Anterior cingulate cortex (tissue), 58 donors: ENCODE measurements at places on chromosomes 5 and 9.

- no peak for DNase-seq
These were observed 8.2 kb upstream of the FAM151B start for GRCh38 chr5:80479713-80480112.

GRCh38 chr5:149261246-149261645, 10.4 kb upstream of the AFAP1L1 start:
- no peak for DNase-seq

- no peak for DNase-seq
These were observed 244.9 kb upstream of the KLF4 start for GRCh38 chr9:107734256-107735013.

- no peak for DNase-seq
These were observed 966 bp downstream of the SNX2 start for GRCh38 chr5:122775550-122776542.

- DNase-seq = no peak
These were observed 54.2 kb downstream of the ZSWIM6 start for GRCh38 chr5:61386045-61386800.

GRCh38 chr5:132826424-132827082, 3.9 kb downstream of the SHROOM1 start:
- no peak for DNase-seq

- no peak for DNase-seq
These were observed 1152.9 kb upstream of the CDH6 start for GRCh38 chr5:30040488-30041118.

DNA sequence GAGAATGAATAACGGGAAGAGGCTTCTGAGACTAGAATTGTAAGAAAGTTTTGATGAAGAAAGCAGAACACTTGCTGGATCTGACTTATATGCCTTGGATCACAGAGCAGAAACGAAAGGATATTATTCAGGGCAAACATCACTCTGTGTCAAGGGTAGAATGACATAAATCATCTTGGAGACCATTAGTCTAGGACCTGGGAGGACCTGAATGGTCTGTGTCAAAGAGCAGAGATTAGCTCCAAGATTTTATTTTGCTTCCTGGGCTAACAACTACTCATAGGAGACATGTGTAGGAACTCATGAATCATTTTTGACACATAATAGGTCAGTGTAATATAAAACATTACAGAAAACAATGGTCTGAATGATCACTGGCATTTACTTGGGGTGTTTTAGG, 417.9 kb downstream of the SLCO4C1 start:
- no peak for DNase-seq

GRCh38 chr5:104053353-104053649, 490.7 kb upstream of the NUDT12 start:
- no peak for DNase-seq

GRCh38 chr9:125137200-125137599, 6.1 kb downstream of the SCAI start:
- no peak for DNase-seq

DNA sequence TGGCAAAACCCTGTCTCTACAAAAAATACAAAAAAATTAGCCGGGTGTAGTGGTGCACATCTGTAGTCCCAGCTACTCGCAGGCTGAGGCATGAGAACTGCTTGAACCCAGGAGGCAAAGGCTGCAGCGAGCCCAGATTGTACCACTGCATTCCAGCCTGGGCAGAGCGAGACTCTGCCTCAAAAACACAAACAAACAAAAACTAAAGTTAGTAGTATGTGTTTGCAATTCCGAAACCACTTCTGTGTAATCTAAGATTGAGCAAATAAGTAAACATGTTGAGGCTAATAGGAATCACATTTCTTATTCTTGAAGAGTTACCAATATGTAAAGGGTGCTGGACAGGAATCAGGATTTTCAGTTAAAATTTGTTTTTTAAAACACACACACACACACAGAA, 70.0 kb upstream of the SUSD1 start:
- no peak for DNase-seq

- DNase-seq = no peak
These were observed 298.0 kb upstream of the MSX2 start for GRCh38 chr5:174426388-174426787.

DNA sequence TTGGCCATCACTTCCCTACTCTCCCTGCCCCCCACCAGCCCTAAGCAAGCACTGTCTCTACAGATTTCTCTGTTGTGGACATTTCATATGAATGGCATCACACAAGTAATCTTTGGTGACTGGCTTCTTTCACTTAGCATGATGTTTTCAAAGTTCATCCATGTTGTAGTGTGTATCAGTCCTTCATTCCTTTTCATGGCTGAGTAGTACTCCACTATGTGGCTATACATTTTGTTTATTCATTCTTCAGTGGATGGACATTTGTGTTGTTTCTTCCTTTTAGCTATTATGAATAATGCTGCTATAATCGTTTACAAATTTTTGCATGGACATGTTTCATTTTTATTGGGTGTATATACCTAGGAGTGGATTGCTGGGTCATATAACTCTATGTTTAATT, 84.1 kb downstream of the DAP start:
- DNase-seq = no peak

- DNase-seq = no peak
These were observed 45.5 kb downstream of the PUM3 start for GRCh38 chr9:2798423-2798822.

- DNase-seq = no peak
These were observed 21.0 kb downstream of the PCDH1 start for GRCh38 chr5:141857226-141857625.

GRCh38 chr9:122498883-122499288, 11.7 kb upstream of the OR1J2 start:
- no peak for DNase-seq

DNA sequence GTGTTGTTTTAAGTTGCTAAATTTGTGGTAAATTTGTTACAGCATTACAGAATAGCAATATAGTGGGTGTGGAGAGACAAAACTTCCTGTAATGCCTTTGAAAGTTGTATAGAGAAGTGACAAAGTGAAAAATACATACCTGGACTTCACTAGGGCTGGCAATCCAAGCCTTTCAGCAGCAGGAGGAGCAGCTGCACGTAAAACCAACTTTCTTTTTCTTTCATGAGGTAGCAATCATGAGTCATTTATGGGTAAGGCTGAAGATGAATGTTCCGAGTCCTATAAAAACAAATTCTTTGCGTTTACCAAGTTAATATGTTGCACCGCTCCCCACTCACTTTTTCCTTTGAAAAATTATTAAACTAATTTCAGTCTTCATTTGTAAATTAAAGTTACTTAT, 1138.2 kb downstream of the TAF11L14 start:
- DNase-seq = no peak

- no peak for DNase-seq
These were observed 63.4 kb downstream of the RAPGEF1 start for GRCh38 chr9:131676431-131676972.

DNA sequence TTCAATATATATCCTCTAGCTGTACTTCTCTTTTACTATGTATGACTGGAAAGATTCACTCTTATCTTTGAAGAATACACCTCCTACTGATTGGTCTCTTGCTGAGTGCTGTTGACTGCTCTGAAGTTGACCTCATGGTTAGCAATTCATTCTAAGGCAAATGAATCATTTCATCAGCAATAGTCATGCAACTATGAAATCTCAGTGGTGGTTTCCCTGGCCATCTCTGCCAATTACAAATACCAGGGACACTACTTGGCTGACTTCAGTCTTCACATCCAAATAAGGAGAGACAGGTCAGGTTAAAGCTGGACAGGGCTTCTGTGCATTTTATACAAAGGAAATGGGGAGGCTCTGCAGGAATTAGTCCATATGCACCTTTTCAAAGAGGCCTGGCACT, 333.5 kb upstream of the ACTBL2 start:
- DNase-seq = no peak

GRCh38 chr9:14006386-14007187, 307.4 kb downstream of the NFIB start:
- no peak for DNase-seq

DNA sequence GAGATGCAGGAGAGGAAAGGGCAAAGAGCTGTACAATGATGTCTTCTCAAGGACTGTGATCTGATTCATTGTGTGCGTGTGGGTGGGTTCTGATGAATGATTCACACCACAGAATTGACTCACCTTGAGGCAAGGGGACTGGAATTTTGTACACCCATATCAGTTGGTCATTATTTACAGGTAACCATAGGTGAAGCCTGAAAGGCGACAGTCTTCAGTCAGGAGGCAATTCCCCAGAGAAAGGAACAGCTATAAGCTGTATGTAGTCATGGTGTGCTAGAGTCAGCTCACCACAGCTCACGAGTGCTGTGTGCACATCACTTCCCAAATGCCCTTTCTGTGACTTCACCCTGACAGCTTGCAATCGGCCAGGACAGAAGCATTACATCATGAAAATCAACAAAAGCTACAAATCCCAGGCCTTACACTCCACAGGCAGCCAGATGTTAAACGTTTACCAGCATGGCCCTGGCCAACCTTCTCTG, 87.6 kb upstream of the RPS23 start:
- no peak for DNase-seq

DNA sequence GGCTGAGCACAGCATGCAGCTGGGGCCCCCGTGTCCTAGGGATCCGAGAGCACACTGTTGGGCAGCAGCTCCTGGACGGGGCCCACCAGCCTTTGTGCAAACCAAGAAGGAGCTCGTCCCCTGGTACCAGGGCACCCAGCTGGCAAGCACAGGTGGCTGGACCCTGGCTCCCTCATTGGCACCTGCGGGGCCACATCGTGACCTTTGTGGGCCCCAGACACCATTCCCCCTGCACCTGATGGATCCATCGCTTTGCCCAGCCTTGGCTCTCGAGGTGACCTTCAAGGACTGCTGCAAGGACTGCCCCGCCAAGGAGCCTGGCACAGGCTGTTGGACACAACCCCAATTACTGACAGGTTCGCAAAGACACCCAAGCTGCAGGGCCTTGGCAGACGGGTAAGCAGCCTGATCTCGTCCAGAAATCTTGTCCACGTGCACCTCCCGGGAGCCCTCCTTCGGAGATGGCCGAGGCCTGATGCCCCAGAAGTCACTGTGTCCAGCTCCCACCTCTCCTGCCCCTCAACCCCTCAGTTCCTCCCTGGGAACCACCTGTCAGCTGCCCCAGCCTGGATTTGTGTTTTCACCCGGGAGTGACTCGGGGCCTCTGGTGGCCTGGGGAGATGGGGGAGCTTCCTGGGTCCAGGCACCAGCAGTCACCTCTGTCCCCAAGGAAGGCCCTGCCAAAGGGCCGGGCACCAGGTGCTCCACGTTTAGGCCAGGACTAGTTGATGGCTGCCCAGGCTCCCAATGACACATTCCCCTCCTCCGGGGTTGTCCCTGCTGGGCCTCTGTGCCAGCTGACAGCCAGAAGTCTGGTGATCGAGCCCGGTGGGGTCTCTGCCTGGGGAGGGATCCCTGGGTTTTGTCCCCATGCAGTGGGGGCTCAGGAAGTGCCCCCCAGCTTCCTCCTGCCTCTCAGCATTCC, 137.1 kb upstream of the PPP1R26 start:
- DNase-seq = no peak

GRCh38 chr5:29701600-29701999, 1491.9 kb upstream of the CDH6 start:
- DNase-seq = no peak

DNA sequence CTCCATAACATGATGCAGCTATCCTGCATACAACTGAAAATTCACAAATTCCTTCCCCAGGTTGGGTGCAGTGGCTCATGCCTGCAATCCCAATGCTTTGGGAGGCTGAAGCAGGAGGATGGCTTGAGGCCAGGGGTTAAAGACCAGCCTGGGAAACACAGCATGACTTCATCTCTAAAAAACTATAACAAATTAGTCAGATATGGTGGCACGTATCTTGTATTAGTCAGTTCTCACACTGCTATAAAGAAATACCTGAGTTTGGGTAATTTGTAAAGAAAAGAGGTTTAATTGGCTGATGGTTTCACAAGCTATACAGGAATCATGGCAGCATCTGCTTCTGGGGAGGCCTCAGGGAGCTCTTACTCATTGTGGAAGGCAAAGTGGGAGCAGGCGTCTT, 56.4 kb upstream of the DAPK1 start:
- DNase-seq = no peak

- peak; percentile 83 for DNase-seq
These were observed at the start of gene AKNA for GRCh38 chr9:114387680-114388356. Gene AKNA, minus strand, starts transcription at chr9:114387982. Its CDS starts 6,649 bp downstream, at chr9:114381333.

DNA sequence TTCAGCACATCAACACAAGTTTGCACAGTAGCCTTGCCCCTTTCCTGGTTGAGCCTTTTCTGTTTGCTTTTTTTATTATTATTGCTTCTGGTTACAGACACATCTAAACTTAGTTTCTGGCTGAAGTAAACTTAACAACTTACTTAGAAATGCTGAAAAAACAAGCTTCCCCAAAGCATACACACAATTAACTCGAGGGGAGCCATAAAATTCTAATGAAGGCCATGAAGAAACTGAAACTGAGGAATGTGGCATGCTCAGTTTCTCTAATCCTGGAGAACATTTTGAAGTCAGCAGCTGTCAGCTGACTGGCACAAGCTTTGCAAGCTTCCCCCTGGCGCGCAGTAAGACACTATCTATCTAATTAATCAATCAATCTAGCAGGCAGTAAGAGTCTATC, 3.7 kb downstream of the MYO10 start:
- DNase-seq = no peak

DNA sequence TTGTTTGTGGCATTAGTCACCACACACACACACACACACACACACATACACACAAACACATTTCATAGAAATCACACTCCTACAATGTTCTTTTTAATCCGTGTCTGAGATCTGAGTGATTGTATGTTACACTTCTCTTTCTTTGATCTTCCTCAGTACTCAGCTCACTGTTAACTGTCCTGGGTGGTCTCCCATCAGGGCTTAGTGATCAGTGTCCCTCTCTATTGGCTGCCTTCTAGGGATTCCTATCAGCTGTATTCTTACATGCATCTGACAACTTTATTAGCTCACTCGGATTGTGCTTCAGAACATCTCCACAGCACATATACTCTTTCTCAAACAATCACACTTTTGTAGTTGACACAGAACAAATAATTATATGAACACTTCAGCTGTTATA, 170.2 kb upstream of the POU5F2 start:
- no peak for DNase-seq

GRCh38 chr9:123478967-123479602, 123.1 kb downstream of the CRB2 start:
- no peak for DNase-seq

- DNase-seq = no peak
These were observed 2.5 kb downstream of the FIBCD1 start for GRCh38 chr9:130936285-130937117.

DNA sequence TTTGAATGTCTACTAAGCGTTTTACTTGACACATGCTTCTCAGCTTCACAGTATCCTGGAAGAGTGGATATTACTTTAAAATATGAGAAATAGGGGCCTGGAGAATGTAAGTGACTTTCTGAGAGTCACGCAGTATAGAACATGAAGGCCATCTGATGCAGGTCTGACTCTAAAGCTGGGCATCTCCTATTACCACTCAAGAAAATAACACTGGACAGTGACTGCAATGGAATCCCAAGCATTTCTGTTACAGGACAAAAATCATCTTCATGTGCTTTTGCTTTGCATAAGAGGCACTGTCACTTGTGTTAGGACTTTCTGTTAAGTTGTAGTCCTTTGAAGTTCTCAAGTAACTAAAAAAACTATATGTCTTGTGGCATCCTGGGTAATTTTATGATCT, 335.5 kb downstream of the FBXL7 start:
- DNase-seq = no peak

GRCh38 chr5:78823196-78823595, 161.9 kb downstream of the ARSB start:
- DNase-seq = no peak
